ENCODE measurements at places on chromosomes 11 and 22. TPM values are rescaled to one million over a fixed set of nuclear protein-coding genes. Genes with fewer than 3 reads are reported as not detected.

C1QTNF4 gene
- not detected for total RNA-seq

MRPL48 gene
- 7.3 TPM for total RNA-seq

GTPBP1 gene
- total RNA-seq, result 57.9 TPM

APOL4 gene
- 24.7 TPM for total RNA-seq

XKR3 gene
- not detected for total RNA-seq

RGL4 gene
- 2.9 TPM for total RNA-seq

- H3K4me1 ChIP-seq, result no peaks in the 10 kb centered on the region
- no peaks in the 10 kb centered on the region for H3K36me3 ChIP-seq
- no peaks in the 10 kb centered on the region for H3K27me3 ChIP-seq
- no peak overlapping the region for H3K4me3 ChIP-seq
- DNase-seq, result no peak
Measured at GRCh38 chr22:48071828-48072227, 1309.4 kb downstream of the TBC1D22A start.

DNA sequence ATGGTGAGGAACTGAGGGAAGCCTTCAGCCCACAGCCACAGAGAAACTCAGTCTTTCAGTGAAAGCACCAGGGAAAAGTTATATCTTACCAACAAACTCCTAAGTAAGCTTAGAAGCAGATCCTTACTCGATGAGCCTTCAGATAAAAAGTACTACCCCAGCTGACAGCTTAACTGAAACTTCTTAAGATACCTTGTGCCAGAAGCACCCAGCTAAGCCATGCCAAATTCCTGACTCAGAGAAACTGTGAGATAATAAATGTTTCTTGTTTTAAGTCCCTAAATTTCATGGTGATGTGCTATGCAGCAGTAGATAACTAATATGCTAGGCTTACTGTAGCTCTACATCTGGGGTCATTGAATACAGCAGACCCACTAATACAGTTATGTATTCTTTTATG lies 2025.0 kb downstream of the LRRC4C start:
- no peaks in the 10 kb centered on the region for H3K27me3 ChIP-seq
- no peaks in the 10 kb centered on the region for H3K36me3 ChIP-seq
- H3K4me1 ChIP-seq, result no peaks in the 10 kb centered on the region
- H3K4me3 ChIP-seq, result no peak overlapping the region
- DNase-seq, result no peak

DNA sequence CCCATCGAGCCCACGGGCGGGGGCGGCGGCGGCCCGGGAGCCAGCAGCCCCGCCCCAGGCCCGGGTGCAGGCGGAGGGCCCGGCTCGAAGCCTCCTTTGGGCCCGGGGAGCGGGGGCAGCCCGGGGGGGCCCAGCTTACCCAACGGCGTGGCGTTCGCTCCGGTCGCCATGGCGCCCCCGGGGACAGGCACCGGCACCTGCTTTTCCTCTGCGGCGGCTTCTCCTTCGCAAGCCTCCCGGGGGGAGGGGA lies 194 bp downstream of the SF1 start:
- peak overlapping the region; percentile 99 for H3K4me3 ChIP-seq
- H3K4me1 ChIP-seq, result peaks cover 50% of the 10 kb centered on the region

- H3K27me3 ChIP-seq, result no peaks in the 10 kb centered on the region
- H3K36me3 ChIP-seq, result peaks cover 22% of the 10 kb centered on the region
- no peak for DNase-seq
- H3K27ac ChIP-seq, result no peak overlapping the region
- H3K4me1 ChIP-seq, result peaks cover 9% of the 10 kb centered on the region
- peak overlapping the region; percentile 64 for H3K4me3 ChIP-seq
Measured at GRCh38 chr11:4607096-4607495, 935 bp downstream of the TRIM68 start.

- H3K27ac ChIP-seq, result peak overlapping the region; percentile 86
- no peak for DNase-seq
- H3K4me1 ChIP-seq, result peaks cover 6% of the 10 kb centered on the region
Measured at GRCh38 chr22:39457198-39457555, 365 bp downstream of the MGAT3 start.

GRCh38 chr11:45848654-45849081 lies 1.4 kb downstream of the CRY2 start:
- peak overlapping the region; percentile 94 for H3K27ac ChIP-seq
- H3K4me3 ChIP-seq, result peak overlapping the region; percentile 87
- H3K36me3 ChIP-seq, result no peaks in the 10 kb centered on the region
- peaks cover 63% of the 10 kb centered on the region for H3K4me1 ChIP-seq
- H3K27me3 ChIP-seq, result no peaks in the 10 kb centered on the region

DNA sequence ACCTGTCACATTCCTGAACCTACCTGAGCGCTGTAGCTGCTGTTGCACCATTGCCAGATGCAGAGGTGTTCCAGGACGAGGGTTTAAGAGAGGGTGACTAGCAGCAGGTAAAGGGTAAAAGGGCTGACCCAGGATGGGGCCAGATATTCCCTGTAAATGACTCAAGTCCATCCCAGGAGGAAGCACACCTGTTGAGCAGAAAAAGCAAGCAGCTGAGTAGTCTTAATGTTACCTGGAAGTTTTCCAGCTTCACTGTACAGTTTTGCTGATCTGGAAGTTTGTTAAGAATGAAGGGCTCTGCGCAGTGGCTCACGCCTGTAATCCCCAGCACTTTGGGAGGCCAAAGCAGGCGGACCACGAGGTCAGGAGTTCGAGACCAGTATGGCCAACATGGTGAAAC lies 41.3 kb downstream of the DRG1 start:
- H3K36me3 ChIP-seq, result peaks cover 68% of the 10 kb centered on the region
- no peak overlapping the region for H3K4me3 ChIP-seq
- H3K4me1 ChIP-seq, result no peaks in the 10 kb centered on the region
- DNase-seq, result no peak
- no peaks in the 10 kb centered on the region for H3K27me3 ChIP-seq

- H3K27ac ChIP-seq, result no peak overlapping the region
- H3K4me1 ChIP-seq, result peaks cover 5% of the 10 kb centered on the region
- no peaks in the 10 kb centered on the region for H3K36me3 ChIP-seq
- DNase-seq, result no peak
- H3K4me3 ChIP-seq, result no peak overlapping the region
Measured at GRCh38 chr11:11268119-11268518, 84.9 kb downstream of the CSNK2A3 start.

- H3K4me1 ChIP-seq, result peaks cover 54% of the 10 kb centered on the region
- no peaks in the 10 kb centered on the region for H3K36me3 ChIP-seq
- DNase-seq, result no peak
- no peak overlapping the region for H3K4me3 ChIP-seq
- peak overlapping the region; percentile 87 for H3K27ac ChIP-seq
Measured at GRCh38 chr11:33931067-33931466, 39.2 kb upstream of the LMO2 start.

DNA sequence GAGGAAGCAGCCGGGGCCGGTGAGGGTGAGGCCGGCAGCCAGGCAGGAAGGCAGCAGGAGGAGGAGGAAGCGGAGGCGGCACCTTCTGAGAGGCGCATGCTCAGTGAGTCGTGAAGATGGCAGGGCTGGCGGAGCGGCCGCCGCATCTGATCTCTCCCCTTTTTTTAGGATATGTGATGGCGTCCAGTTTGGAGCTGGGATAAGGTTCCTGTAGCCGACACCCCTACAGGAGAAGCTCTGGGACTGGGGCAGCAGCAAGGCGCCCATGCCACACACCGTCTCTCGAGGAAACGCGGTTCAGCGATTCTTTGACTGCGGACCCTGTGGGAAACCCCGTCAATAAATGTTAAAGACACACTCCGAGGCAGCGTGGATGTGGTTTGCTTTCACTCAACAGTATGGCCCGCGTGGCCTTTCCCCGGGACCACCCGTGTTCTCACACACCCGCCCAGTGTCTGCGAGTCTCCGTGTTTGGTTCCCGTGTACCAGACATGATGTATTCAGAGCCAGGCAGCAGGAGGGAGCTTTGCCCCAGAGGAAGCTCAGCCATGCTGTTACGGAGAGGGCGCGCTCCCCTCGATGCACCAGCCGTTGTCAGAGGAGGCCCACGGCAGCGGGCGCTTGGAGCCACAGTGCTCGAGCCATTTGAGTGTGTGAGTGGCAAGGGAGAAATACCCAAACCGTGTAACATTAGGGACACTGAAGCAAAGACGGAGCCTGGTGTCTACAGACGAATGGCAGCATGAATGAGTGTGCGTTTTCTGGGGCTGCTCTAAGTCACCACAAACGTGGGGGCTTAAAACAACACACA lies 27.7 kb upstream of the PARVB start:
- H3K27me3 ChIP-seq, result no peaks in the 10 kb centered on the region
- H3K27ac ChIP-seq, result peak overlapping the region; percentile 76
- peak overlapping the region; percentile 20 for H3K4me3 ChIP-seq
- peak; percentile 67 for DNase-seq
- no peaks in the 10 kb centered on the region for H3K4me1 ChIP-seq
- H3K36me3 ChIP-seq, result peaks cover 49% of the 10 kb centered on the region

GRCh38 chr22:17830043-17830961 lies 56.0 kb upstream of the BID start:
- no peaks in the 10 kb centered on the region for H3K4me1 ChIP-seq
- DNase-seq, result peak; percentile 85
- H3K36me3 ChIP-seq, result no peaks in the 10 kb centered on the region

- H3K36me3 ChIP-seq, result no peaks in the 10 kb centered on the region
- no peak for DNase-seq
- H3K4me3 ChIP-seq, result peak overlapping the region; percentile 25
Measured at GRCh38 chr22:18970176-18970947, 34.3 kb upstream of the PRODH start.

- no peaks in the 10 kb centered on the region for H3K27me3 ChIP-seq
- H3K36me3 ChIP-seq, result no peaks in the 10 kb centered on the region
- no peak for DNase-seq
- H3K27ac ChIP-seq, result no peak overlapping the region
- no peak overlapping the region for H3K4me3 ChIP-seq
- no peaks in the 10 kb centered on the region for H3K4me1 ChIP-seq
Measured at GRCh38 chr11:93000511-93001476, 31.3 kb downstream of the MTNR1B start.

DNA sequence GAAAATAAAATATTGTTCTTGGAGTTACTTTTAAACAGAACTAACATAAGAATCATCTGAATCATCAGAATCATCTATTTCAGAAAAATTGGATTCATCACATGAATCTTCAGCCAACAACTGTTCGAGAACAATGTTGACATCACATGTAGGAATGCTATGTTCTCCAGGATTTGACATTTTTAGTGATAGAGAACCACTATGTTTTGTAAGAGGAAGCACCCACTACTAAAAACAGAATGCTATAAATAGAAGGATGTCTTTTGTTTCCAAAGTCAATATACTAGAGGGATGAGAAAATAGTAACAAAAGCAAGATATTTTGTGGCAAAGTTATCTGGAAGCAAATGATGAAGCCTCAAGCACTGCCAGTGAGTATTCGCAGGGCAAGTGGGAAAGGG lies 263.4 kb upstream of the DDI1 start:
- H3K36me3 ChIP-seq, result no peaks in the 10 kb centered on the region
- no peak overlapping the region for H3K4me3 ChIP-seq

- no peak for DNase-seq
- no peaks in the 10 kb centered on the region for H3K27me3 ChIP-seq
- no peak overlapping the region for H3K4me3 ChIP-seq
- H3K4me1 ChIP-seq, result peaks cover 3% of the 10 kb centered on the region
Measured at GRCh38 chr11:86183694-86184093, 60.9 kb upstream of the EED start.
